ENCODE measurements at places on chromosomes 5 and 9.

- no peak for DNase-seq
These were observed 141.3 kb upstream of the LPAR1 start for GRCh38 chr9:111179577-111179976.

GRCh38 chr5:41815663-41816229 lies 54.5 kb downstream of the OXCT1 start:
- DNase-seq, result no peak

GRCh38 chr9:133227242-133227860 lies 18.3 kb upstream of the OBP2B start:
- DNase-seq, result no peak

DNA sequence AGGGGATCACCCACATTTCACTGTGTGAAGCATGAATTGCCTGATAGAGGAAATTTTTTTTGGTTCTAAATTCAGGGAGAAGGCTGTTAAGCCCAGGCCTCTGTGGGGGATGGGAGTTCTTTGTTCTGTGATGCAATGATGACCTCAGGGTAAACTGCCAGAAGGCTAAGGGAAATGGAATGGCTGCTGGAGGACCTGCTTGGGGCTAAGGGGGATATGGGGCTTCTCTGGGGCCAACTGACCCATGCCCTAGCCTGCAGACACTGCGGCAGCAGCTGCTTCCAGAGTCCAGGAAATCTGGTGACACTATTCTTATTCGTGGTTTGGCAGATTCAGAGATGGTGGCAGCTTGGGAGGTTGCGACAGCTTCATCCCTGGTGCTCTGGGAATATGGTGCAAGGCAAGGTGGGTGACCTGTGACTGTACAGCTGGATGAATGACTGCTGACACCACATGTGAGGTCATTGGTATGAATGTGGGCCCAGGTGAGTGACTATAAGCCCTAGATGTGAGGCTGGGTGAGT lies 30.3 kb downstream of the VCP start:
- no peak for DNase-seq

GRCh38 chr9:127114606-127115005 lies 7.8 kb downstream of the ANGPTL2 start:
- no peak for DNase-seq

DNA sequence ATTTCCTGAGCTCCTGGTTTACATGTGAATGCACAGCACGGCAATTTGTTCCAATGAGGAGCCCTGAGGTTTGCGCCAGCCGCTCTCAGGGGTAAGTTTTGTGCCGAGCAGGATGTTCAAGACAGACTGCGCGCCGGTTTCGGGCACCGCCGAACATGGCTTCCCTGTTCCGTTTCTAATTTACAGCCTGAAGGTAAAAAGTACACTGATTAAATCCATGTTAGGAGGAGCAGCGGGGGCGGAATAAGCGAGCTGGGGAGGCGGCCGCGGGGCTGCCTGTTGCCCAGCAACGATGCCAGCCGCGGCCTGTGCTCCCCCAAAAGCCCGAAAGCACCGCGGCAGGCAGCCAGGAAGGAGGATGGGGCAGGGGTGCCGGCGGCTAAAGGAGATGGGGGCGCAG lies 6.4 kb downstream of the SOWAHA start:
- DNase-seq, result no peak

DNA sequence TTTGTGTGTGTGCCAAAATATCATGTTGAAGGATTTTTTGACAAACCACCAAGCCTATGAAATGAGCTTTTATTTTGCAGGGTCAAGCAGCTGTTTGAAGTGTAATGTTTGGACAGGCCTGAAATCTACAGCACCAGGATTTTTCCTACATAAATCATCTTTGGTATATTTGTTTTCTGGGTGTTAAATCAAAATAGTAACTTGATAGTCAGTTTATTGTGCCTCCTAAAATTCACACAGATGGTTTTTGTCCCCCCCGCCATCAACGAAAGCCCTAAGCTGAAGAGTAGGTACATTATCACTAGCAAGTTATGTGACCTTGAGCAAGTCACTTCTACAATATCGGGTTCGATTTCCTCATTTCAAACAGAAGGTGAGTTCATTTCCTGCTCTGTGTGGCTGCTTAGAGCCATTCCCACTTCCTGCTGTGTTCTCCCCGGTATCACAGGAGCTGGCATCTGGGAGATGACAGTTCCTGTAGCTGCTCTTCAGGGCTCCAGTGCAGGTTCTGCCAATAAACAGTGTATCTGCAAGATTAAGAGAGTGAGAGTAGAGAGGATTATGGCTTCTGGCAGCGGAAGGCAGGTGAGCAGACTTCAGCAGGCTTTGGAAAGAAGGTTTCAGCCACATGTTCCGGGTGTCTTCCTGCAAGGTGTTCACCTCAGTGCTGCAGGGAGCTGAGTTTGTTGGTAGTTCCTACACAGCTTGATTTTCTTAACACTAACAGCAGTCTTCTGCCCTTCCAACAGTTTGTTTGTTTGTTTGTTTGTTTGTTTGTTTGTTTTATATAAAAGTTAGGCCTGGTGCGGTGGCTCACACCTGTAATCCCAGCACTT lies 48.4 kb upstream of the GNE start:
- no peak for DNase-seq
